ENCODE measurements at places on chromosomes 2 and 18. TPM values are rescaled to one million over a fixed set of nuclear protein-coding genes. Genes with fewer than 3 reads are reported as not detected.

Gene IL36RN
- not detected for total RNA-seq

DNA sequence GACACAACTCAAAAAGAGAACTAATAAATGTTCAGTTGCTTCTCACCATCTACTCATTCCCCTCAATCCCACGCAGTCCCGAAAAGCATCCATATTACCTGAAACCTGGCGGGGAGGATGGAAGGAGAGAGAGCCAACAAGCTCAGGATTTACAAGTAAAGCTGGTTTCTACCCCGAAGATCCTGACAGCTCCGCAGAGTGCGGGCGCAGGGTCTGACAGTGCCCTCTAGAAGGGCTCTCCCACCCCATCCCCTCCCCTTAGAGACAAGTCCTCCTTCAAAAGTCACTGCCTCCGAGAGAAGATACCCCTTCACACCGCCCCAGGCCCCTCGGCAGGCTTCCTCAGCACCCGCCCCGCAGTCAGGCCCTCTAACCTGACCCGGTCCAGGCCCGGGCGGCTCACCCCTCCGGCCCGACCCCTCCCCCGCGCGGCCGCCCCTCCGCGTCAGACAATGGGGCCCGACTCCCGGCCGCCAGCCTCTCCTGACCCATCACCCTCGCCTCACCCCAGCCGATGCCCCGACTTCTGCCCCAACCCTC is 550 bp downstream of the RAB1A start:
- DNase-seq, result no peak

- peak; percentile 38 for DNase-seq
These were observed 10.6 kb upstream of the ITGB6 start for GRCh38 chr2:160210599-160211138.

DNA sequence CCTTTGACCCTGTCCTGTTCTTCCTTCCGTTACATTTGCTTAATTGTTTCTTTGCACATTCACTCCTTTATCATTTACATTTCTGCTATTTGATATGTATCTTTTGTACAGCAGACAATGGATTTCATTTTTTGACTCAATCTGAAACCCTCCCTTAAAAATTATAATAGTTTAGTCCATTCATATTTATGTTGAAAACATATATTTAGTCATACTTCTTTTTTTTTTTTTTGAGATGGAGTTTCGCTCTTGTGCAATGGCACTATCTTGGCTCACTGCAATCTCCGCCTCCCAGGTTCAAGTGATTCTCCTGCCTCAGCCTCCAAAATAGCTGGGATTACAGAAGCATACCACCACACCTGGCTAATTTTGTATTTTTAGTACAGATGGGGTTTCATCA is 95.3 kb upstream of the TGFA start:
- no peak for DNase-seq

Gene LYPD1
- total RNA-seq, result 79.7 TPM

GRCh38 chr2:109458512-109458911 is 155.3 kb downstream of the SEPTIN10 start:
- no peak for DNase-seq

Gene WNT10A
- total RNA-seq, result not detected

GRCh38 chr2:224847381-224847780 is 131.2 kb upstream of the CCDC195 start:
- no peak for DNase-seq

- DNase-seq, result no peak
These were observed 37.6 kb downstream of the GPR45 start for GRCh38 chr2:105279126-105279525.
